CMK (cell line): ENCODE measurements at places on chromosomes 2 and 18.

GRCh38 chr2:226984750-226985582 lies 149.1 kb downstream of the RHBDD1 start:
- DNase-seq, result no peak

DNA sequence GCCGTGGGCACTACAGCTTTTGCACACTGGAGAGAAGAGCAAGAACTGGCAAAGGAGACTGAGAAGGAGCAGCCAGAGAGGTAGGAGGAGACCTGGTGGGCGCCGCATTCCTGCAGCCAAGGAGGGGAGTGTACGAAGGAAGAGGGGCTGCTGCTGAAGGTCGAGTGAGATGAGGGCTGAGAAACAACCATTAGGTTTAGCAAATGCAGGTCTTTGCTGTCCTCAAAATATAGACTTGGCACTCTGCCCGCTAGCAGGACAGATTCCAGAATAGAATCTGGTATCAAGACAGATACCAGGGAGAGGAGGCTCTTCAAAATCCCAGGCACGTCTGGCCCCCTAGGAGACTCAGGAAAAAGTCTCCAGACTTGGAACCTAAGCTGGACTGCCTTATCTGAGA lies 83.0 kb downstream of the TGOLN2 start:
- no peak for DNase-seq

- no peak for DNase-seq
Measured at GRCh38 chr18:48777744-48778116, 173.0 kb downstream of the SMAD7 start.

DNA sequence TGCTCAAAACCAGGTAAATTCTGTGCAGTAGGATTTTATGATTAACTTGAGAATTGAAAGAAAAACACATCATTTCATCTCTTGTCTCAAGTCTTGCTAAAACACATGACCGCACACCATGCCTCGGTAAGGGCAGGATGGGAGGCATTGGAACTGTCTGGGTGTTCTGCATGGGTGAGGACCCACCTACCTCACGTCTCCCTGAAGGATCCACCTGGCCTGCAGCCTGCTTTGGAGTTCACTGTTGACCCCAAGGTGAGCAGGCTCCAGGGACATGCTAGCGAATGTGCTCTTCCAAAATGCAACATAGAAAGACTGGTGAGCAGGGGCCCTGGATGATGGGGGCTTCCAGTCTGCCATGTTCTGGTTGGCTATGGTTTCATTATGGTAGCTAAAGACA lies 131.5 kb downstream of the NCK2 start:
- DNase-seq, result no peak

- DNase-seq, result no peak
Measured at GRCh38 chr18:3704556-3705344, 254.8 kb downstream of the TGIF1 start.

- no peak for DNase-seq
Measured at GRCh38 chr2:143083636-143084035, 45.6 kb upstream of the ARHGAP15 start.

- no peak for DNase-seq
Measured at GRCh38 chr2:177295484-177295883, 31.0 kb upstream of the NFE2L2 start.
